ENCODE measurements at places on chromosomes 12 and 14. TPM values are rescaled to one million over a fixed set of nuclear protein-coding genes. Genes with fewer than 3 reads are reported as not detected.

- no peak for DNase-seq
These were observed 594.7 kb downstream of the CCER1 start for GRCh38 chr12:90360300-90360699.

DNA sequence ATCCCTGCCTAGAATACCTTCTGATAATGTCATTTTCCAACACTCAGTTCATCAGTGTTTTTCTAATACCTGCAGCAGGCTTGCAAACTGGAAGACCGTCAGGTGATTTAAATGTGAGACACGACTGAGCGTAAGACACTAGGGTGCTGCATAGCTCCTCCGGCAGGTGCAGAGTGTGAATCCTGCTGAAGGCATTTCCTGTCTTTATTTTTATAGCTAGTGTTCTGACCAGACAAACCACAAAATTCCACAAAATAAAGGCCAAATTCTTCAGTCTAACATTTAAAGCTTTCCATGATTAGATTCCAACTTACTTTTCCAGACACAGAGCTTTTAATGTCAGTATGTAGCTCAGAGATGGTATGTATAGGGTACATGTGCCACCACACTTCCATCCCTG, 70.7 kb downstream of the BBS10 start:
- no peak for DNase-seq

DNA sequence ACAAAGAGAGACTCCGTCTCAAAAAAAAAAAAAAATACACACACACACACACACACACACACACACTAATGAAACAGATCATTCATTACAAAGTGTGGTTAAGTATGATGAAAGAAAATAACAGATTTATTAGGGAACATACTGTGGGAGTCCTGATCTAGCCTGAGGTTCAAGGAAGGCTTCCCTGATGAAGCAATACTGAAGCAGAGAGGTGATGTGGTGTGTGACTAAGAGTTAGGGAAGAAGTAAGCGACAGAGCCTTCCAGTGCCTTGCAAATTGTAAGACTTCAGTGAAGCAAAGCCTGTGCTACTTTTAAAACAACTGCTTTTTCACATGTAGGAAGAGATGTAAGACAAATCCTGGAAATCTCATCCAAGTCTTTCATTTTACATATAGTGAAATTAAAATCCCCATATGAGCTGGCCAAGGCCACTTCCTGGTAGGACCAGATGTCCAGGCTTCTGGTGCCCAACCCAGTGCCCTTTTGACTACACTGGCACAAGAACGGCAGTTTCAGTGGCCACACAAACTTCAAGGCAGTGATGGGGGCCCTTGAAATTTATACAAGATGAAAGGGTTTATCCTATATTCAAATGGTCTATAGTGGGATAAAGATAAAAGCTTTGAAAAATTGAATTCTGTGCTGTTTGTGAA, 86.2 kb downstream of the STON2 start:
- no peak for DNase-seq

GRCh38 chr12:132276066-132276826, 53.1 kb downstream of the GALNT9 start:
- no peak for DNase-seq

- no peak for DNase-seq
These were observed 5.4 kb upstream of the KRT81 start for GRCh38 chr12:52296572-52297215.

DNA sequence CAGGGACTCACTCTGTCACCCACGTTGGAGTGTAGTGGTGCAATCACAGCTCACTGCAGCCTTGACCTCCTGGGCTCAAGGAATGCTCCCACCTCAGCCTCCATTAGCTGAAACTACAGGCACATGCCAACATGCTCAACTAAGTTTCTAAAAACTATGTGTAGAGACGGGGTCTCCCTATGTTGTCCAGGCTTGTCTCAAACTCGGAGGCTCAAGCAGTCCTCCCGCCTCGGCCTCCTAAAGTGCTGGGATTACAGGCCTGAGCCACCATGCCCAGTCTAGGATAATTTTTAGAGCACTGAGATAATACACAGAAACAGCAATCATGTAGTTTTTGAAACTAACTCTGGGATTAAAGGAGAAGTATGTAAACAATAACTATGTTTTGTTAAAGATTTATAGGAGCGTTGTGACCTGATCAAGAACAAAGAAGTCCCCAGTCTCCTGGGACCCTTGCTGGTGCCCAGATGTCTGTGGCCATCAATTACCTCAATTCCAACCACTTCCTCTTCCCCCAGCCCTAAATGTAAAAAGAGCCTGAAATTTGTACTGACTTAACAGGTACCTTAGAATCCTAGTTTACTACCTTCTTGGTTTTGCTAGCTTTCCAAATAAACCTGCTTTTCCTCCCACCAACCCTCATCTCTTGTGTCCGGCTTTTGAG, 28.9 kb upstream of the EGLN3 start:
- peak; percentile 84 for DNase-seq

GRCh38 chr12:116650585-116651087, 87.2 kb downstream of the SPRING1 start:
- DNase-seq: no peak

- DNase-seq: no peak
These were observed 1.8 kb downstream of the ELK3 start for GRCh38 chr12:96195845-96196451.

GRCh38 chr14:103527408-103528145, 1.4 kb upstream of the TRMT61A start:
- DNase-seq: no peak

GRCh38 chr14:76909266-76909665, 83.1 kb downstream of the LRRC74A start:
- DNase-seq: no peak

GRCh38 chr12:57085999-57086492, 2.9 kb upstream of the NAB2 start:
- DNase-seq: no peak

DNA sequence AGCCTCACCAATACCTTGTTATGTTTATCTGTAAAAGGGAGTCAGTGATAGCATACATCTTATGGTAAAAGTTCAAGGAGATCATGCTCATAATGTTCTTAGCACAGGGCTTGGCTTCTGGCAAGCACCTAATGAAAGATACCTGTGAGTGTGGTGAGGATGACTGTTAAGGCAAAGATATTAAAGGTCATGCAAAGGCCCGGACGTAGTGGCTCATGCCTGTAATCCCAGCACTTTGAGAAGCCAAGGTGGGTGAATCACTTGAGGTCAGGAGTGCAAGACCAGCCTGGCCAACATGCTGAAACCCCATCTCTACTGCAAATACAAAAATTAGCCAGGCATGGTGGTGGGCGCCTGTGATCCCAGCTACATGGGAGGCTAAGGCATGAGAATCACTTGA, 425.9 kb upstream of the TBX3 start:
- no peak for DNase-seq

- DNase-seq: no peak
These were observed 11.1 kb downstream of the PRKAB1 start for GRCh38 chr12:119679081-119679480.

GRCh38 chr12:34377243-34378035, 355.1 kb downstream of the ALG10 start:
- no peak for DNase-seq

- no peak for DNase-seq
These were observed 76.3 kb downstream of the COX16 start for GRCh38 chr14:70283156-70283555.

GRCh38 chr12:48197549-48197970, 5.5 kb downstream of the OR10AD1 start:
- DNase-seq: peak; percentile 82

DNA sequence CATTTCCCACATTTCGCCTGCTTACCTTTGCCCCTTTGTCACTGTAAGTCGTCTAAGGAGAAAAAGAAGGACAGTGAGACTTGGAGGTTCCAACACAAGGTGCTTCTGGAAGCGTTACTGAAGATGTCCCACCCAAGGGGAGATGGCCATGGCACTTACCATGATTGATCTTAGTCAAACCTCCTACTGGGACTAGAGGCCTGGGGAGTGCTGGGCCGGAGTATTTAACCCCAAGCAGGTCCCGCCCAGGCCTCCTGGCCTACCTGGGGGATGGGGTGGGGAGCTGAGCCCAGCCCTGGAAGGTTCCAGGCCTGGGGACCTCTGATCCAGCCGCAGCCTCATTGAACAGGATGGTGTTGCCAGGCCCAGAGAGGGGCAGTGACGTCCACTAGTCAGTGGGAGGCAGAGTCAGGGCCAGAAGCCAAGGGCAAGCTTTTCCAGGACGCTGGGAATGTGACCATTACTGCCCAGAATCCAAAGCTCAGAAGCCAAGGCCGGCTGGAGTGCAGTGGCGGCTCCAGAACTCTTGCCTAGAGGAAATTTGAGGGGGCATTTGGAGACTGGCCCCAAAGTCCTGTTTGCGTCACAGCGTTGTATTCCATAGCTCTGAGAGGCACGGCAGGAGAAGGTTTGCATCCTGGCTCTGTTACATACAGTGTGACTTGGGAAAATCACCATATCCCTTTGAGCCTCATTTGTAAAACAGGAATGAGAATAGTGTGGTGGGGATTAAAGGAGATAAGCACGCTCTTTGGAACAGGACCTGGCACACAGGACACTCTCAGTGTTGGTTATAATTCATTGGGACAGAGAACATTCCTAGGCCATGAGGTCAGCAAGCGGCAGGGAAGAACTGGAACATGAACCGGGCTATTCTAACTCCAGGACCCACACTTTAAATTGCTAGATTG, at the start of gene HPD:
Gene HPD (minus strand): TSS at position 198 of the 911 bp plus-strand sequence. CDS start 36 bp downstream, at position 162.
- no peak for DNase-seq

GRCh38 chr14:91470216-91470615, 39.9 kb downstream of the PPP4R3A start:
- DNase-seq: no peak

DNA sequence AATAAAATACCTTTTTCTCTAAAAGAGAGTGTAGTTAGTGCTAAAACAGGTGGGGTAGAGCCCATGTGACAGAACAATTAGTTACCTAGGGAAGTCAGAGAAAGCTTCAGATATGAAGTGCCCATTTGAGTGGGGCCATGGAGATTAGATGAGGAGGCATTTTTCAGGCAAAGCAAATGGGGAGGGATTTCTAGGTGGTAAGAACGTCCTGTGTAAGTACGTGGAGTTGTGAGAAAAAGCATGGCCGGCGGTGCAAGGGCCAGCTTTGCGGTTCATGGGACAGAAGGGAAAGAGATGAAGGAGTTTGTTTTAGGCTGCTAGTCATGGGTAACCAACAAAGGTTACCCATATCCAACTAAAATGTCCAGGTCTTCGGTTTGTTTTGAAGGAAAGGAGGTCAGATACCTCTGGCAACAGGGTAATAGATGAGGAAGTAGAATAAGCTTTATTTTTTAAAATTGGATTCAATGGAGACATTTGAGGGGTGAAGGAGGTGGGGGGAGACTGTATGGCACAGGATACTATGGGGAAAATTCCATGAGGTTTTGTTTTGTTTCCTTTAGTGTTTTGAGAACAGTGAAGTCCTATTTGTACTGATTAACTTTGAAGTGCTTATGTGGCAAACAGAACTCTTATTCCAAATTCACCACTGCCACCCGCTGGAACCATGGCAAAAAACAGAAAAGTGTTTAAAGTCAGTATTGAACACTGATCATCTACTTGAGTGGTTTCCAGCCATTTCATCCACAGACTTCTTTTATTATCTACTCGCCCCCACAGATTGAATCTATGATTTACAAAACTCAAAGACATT, 10.0 kb upstream of the SNRPF start:
- DNase-seq: no peak

GRCh38 chr12:12562016-12562483, 613 bp downstream of the DUSP16 start:
- DNase-seq: no peak

DNA sequence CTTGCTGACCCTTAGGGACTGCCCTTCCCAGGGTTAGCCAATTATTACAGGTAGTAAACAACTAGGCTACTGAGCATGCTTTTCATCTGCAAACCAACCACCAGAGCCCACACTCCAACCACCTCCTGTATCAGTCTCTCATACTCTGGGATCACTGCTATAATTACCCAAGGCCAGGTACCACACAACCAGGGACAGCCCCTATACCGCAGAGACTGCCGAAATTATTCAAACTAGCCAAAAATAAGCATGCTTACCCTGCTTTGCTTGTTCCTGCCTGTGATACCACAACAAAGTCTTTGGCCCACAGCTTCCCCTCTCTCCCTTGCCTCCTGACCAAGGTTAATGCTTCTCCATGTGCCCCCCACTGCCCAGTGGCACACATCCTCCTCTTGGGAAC, 197.6 kb upstream of the SRRM4 start:
- peak; percentile 62 for DNase-seq

- no peak for DNase-seq
These were observed 4.2 kb upstream of the TEP1 start for GRCh38 chr14:20417250-20418186.

DNA sequence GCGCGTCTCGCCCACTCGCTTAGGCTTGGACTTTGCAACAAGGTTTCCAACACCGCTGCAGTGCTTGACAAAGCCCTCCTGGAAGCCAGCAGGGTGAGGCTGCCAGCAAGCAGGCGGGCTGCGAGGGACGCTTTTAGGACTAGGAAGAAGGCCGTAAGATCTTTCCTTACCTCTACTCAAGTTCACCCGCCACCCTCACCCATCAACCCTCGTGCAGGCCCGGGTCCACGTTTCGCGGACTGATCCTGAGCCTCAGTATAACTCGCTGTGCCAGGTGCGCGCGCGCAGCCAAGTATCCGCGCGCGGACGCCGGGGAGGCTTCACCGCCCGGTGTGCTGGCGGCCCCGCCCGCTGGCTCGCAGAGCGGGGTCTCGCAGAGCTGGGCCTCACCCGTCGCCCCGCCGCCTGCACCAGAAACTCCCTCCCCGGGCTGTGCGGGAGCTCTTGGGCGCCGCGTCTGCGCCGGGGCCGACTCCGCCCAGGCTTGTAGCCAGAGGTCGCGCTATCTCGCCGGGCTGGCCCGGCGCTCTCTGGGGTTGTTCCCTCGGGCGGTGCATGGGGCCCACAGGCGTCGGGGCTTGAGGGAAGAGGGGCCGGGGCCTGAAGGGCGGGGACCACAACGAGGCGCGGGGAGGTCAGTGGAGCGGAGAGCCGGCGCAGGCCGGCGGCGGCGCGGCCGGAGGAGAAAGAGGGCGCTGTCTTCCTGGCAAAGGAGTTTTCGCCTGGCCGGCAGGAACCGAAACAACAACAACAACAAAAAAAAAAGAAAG, 7.6 kb upstream of the SIX1 start:
- DNase-seq: no peak

OAS1 gene
- 9.9 TPM for total RNA-seq

ZNF10 gene
- total RNA-seq: 15.4 TPM

ASB2 gene
- 164 TPM for total RNA-seq

NUBPL gene
- 13.6 TPM for total RNA-seq

AMHR2 gene
- not detected for total RNA-seq

RAPGEF3 gene
- 43.5 TPM for total RNA-seq

GLT1D1 gene
- 0.52 TPM for total RNA-seq

KRT73 gene
- not detected for total RNA-seq

ESPL1 gene
- total RNA-seq: 2.0 TPM

FAM90A1 gene
- not detected for total RNA-seq

FIGNL2 gene
- 0.33 TPM for total RNA-seq

FAM222A gene
- total RNA-seq: 0.42 TPM

Data from esophagus muscularis mucosa (tissue), 4 donors.